ENCODE measurements at places on chromosomes 4 and X. TPM values are rescaled to one million over a fixed set of nuclear protein-coding genes. Genes with fewer than 3 reads are reported as not detected.

DNA sequence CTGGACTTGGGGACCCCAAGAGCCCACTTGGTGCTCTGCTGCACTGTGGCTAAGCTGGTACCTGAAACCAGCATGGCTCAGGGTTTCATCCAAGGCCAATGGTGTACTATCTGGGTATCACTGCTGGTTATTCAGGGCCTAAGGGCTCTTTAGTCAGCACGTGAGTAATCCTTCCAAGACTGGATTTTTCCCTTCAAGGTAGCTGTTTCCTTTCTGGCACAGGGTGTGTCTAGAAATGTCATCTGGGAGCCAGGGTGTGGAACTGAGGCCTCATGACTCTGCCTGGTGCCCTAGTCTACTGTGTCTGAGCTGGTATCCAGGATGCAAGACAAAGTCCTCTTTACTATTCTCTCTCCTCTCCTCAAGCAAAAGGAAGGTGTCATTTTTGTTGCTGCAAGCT is 99.0 kb upstream of the QRFPR start:
- H3K27me3 ChIP-seq, result no peaks in the 10 kb centered on the region
- H3K4me1 ChIP-seq, result no peaks in the 10 kb centered on the region
- H3K27ac ChIP-seq, result no peak overlapping the region
- DNase-seq, result no peak
- no peak overlapping the region for H3K4me3 ChIP-seq
- no peaks in the 10 kb centered on the region for H3K36me3 ChIP-seq

DNA sequence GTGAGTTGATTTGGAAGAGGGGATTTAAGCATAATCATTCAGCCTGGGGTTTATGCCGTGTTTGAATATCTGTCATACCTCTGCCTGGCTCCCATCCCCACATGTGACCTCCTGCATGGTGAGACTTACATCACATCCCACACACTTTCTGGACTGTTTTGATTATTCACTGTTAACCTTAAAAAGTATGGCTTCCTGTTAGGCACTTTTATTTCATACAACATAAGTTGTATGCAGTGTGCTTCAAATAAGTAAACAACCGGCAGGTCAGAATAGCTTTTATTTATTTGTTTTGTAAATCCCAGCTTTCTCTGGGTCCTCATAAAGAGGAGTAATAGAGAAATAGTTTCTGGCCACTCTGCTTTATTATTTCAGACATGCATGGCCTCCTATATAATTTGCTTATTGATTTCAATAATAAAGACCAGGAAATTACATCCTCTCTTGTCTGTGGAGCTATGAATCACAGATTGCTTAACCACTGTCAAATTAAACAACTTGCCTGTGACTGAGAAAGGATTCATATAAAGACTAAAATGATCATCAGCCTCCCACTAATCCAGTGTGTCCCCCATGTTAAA is 376.8 kb upstream of the ZFP42 start:
- no peaks in the 10 kb centered on the region for H3K4me1 ChIP-seq
- no peak overlapping the region for H3K27ac ChIP-seq
- no peaks in the 10 kb centered on the region for H3K27me3 ChIP-seq
- DNase-seq, result no peak

DNA sequence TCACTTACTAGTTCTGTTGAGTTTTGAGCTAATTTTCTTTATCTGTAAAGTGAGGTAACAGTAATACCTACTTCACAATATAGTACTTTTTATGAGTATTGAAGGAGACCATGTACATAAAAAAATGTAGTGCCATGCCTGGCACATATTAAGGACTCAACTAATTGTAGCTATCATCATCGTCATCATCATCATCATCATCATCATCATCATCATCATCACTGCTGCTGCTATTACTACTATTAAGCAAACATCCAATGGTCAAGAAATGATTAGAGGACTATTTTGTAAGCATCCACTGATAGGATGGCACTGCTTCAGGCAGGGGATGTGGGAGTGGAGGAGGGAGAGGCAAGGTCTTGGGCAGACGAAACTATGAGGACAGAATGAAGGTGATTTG is 47.4 kb upstream of the GPR101 start:
- no peak overlapping the region for H3K27ac ChIP-seq
- no peaks in the 10 kb centered on the region for H3K36me3 ChIP-seq
- no peaks in the 10 kb centered on the region for H3K4me1 ChIP-seq
- DNase-seq, result no peak
- H3K4me3 ChIP-seq, result no peak overlapping the region
- H3K27me3 ChIP-seq, result no peaks in the 10 kb centered on the region

GRCh38 chr4:87414816-87415215 is 7.6 kb upstream of the NUDT9 start:
- no peaks in the 10 kb centered on the region for H3K27me3 ChIP-seq
- no peaks in the 10 kb centered on the region for H3K36me3 ChIP-seq
- no peak for DNase-seq
- H3K4me3 ChIP-seq, result no peak overlapping the region

DNA sequence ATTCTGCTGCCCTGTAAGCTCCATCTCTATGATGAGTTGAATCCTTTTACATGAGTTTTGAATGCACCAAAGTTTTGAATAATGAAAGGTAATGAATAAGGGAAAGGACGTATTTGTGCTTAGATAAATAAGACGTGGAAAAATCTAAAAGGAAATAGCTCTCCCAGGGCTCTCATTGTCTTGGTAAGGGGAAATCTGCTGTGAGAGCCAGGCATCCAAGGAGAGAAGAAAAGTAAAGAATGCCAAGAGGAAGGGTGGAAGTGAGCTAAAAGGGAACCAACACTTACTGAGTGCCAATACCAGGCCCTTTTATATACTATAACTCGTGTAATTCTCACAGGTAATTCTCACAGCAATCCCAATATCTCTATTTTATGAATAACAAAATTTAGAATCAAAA is 62.6 kb upstream of the KLHL13 start:
- DNase-seq, result no peak
- no peak overlapping the region for H3K4me3 ChIP-seq
- H3K36me3 ChIP-seq, result no peaks in the 10 kb centered on the region
- H3K27ac ChIP-seq, result no peak overlapping the region
- H3K27me3 ChIP-seq, result no peaks in the 10 kb centered on the region

GRCh38 chrX:107718156-107718621 is 57.4 kb downstream of the TSC22D3 start:
- peaks cover 7% of the 10 kb centered on the region for H3K4me1 ChIP-seq
- no peaks in the 10 kb centered on the region for H3K36me3 ChIP-seq
- DNase-seq, result peak; percentile 82

CXCL9 gene
- not detected for total RNA-seq

TEX13C gene
- not detected for total RNA-seq

SLC6A14 gene
- total RNA-seq, result not detected
